ENCODE measurements at places on chromosomes 5 and 9.
A peak's percentile ranks its signal among the peaks of the same experiment; 100 is the strongest.

DNA sequence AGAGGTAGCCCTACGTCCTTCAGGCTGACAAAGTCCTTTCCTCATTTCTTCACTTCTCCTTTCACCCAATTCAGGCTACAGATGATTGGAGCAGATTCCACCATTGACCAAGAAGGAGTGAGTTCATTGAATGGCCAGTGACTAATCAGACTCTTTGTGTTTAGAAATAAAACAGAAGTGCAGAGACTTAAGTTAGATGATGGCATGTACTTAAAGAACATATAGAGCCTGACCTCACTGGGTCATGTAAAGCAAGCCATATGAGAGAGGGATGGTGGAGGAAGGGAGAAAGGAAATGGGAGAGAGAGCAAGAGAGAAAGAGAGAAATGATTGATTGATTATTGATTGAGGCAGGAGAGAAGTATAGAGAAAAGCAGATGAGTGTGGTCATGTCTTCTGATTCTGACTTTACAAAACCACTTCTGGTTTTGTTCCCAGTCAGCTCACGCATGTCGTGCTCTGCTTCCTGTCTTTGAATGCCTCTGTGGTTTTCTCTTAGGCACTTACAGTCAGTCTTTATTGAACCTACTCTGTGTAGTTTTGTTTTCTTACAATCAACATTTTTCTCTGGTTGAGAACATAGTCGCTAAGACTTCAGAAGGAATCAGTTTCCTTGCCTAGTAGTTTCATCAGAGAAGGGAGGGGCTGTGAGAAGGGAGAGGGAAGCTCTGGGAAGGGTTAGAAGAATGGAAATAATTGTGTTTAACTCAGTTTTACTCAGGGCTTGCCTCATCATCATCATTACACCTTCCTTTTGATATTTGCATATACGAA is 149.2 kb upstream of the KLF9 start:
- peak; percentile 69 for DNase-seq

DNA sequence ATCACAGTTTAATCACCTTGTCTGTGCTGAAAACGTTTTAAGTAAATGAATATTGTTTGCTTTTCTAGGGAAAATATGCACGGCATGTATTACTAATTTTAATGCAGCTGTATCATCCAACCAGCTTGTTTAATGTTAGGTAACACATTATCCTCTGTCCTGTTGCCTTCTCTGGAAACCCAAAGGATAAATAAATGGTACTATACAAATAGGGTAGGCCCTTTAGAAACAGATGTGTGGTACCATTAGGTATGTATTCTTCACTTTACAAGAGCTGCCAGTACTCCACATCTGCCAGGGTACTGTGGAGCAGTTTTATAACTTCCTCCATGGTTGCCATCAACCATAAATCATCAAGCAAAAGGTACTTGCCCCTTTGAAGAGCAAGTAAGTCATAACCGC is 42.9 kb downstream of the FAF2 start:
- DNase-seq, result no peak

GRCh38 chr9:17531642-17532254 is 47.1 kb upstream of the SH3GL2 start:
- peak; percentile 25 for DNase-seq

DNA sequence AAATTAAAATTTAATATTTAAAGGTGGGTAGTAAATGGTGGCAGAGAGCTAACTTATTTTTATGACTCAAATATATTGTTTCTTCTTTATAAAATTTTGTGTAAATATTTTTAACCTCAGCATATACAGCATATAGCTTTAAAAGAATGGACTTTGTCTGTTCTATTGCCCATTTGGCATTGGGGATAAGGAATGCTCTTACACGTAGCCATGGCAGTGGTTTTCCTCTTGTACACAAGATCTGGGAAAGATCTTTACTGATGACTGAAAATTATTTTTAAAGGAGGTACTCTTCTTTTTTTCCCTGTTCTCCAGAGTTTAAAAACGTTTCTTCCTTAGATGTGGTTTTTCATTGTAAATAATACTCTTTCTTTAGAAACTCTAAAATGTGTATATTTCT is 75.0 kb downstream of the PBX3 start:
- no peak for DNase-seq

- no peak for DNase-seq
Observed at GRCh38 chr5:168307022-168307421, 15.6 kb downstream of the WWC1 start.

DNA sequence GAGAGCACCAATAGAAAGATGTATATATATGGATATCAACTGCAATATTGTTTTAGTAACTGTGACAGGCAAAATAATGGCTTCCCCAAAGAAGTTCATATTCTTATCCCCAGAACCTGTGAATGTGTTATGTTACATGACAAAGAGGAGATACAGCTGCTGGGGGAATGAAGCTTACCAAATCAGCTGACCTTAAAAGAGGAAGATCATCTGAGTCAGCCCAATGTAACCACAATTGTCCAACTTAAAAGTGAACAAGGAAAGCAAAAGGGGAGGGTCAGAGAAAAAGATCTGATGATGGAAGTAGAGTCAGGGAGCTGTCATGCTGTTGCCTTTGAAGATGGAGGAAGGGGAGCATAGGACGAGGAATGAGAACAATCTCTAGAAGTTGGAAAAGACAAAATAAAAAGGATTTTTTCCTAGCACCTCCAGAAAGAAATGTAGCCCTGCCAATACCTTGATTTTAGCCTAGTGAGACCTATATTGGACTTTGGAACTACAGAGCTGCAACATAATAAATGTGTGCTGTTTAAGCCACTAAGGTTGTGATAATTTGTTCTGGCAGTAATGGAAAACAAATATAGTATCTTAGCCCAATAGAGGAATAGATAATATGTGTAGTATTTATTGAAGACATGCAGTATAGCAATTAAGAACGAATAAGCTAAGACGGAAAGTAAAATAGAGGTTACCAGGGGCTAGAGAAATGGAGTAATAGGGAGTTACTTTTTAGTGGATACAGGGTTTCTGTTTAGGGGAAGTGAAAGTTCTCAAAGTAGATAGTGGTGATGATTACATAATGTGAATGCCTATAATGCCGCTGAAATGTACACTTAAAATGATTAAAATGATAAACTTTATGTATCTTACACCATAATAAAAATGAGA is 115.9 kb downstream of the PIK3R1 start:
- DNase-seq, result no peak

GRCh38 chr5:172098046-172098445 is 90.0 kb downstream of the STK10 start:
- no peak for DNase-seq

- DNase-seq, result no peak
Observed at GRCh38 chr5:15564957-15565356, 65.0 kb downstream of the FBXL7 start.
